ENCODE measurements at places on chromosomes 3 and 15.

DNA sequence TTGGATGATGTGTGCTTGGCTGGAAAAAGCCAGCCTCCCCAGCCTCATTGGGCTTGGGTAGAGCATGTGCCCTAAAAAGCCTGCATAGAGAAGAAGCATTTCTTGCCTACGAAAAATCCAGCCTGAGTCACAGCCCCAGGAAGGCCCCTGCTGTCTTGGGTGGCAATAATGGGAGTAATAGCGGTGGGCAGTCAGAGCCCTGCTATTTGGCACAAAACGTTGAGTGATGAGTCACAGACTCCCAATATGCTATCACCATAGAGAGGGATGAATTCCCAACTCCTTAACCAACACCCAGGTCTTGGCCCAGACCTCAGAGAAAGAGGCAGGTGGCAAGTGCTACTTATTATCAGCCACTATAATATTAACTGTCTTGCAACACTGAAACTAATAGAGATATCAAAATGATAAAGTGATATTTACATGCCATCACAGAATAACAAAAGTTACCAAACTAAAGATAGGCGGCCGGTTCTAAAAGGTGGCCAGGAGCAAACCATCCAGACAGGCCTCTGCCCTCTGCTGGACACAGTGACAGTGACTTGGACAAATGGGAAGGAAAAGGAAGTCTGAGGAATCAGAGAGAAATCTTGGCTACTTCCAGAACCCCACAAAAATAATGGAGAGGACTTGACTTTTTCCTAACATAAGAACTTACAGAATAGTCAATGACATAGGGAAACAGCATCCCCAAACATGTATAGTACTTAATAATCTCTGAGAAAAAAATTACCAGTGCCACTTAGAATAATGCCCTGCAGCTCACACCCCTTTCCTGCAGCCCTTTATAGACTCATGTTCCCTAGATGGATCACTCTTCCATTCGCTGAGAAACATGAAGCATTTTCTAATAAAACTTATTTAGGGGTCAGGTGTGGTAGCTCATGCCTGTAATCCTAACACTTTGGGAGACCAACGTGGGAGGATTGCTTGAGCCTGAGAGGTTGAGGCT, 51.9 kb upstream of the MUC13 start:
- no peak for DNase-seq

DNA sequence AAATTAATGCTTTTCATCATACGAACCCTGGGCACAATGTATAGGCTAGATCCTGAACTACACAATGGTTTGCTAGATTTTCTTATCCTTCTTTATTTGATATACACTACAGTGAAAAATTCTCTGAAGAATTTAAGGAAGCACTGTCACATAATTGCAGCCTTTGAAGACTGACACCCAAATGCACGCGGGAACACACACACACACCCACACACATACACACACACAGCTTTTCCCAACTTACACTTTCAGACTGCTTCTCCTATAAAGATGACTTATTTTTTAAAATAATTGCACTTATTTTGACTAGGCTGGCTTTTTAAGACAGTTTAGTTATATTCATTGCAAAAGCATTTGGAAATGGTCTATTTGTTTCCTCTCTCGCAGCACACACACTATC, 70.0 kb upstream of the LRRN1 start:
- DNase-seq: no peak

DNA sequence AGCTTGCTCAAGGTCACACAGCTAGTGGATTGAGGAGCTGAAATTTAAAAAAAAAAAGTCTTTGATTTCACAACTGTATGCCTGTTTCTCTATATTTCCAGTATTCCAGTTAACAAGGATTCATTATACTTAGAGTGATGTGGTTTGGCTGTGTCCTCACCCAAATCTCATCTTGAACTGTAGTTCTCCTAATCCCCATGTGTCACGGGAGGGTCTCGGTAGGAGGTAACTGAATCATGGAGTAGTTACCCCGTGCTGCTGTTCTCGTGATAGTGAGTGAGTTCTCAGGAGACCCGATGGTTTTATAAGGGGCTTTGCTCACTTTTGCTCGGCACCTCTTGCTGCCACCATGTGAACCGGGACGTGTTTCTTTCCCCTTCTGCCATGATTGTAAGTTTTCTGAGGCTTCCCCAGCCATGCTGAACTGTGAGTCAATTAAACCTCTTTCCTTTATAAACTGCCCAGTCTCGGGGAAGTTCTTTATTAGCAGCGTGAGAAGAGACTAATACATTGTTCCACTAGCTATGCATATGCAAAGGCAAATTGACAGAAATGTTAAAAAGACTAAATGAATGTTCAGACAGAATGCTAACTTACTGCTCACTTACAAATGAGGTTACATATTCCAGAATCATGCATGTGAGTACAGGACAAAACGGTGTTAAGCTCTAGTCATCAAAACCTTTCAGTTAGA, 1101.9 kb downstream of the ROBO1 start:
- DNase-seq: no peak

- DNase-seq: no peak
Measured at GRCh38 chr15:88821993-88822392, 18.8 kb downstream of the ACAN start.
